ENCODE measurements at places on chromosomes 3 and 15.

DNA sequence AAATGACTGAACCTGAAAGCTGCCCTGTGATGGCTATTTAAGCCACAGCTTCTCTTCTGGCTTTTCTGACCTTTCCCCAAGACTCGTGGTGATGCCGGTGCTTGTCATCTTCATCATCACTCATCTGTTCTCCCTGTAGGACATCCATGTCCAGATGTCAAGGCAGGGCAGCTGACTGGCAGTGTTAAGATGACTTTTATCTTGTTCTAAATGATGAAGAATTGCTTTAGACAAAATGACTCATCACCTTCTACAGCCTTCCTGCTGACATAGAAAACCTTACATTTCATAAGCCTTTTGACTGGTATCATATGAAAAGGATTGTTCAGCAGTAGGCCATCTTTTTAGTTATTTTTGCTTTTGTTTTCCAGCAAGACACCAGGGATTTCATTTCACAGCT is 67.0 kb upstream of the GPR149 start:
- no peak for DNase-seq

DNA sequence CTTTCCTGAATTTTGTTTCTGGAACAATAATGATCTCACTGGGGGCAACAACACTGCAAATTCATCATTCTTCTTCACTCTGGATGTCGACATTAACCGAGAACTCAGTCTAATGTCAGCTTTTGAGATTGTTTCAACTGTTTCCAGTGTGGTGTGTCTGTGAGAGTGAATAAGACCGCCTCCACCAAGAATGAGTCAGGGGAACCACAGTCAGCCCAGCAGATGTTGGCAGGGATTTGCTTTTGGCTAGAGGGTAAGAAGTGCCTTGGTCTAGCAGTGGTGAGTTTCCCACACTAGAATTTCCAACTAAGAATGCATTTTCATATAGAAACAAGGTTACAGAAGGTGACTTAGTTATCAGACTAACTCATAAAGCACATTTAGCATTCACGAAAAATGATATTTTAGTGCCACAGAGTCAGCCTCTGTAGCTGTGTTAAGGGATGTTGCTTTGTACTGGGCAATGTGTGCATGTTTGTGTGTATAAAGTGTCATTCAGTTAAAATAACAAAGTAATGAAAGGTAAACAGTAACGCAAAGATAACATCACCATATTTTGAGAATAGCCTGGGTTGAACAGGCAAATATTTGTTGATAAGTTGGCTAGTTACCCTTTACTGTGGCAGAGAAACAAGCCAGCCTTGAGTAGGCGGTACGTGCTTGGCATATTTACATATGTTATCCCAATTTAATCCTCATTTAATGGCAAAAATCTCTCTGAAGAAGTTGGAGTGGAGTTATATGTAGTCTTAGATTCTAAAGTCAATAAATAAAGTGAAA is 33.8 kb downstream of the DRD3 start:
- no peak for DNase-seq

- no peak for DNase-seq
These were observed 30.6 kb downstream of the TKT start for GRCh38 chr3:53225181-53225580.

DNA sequence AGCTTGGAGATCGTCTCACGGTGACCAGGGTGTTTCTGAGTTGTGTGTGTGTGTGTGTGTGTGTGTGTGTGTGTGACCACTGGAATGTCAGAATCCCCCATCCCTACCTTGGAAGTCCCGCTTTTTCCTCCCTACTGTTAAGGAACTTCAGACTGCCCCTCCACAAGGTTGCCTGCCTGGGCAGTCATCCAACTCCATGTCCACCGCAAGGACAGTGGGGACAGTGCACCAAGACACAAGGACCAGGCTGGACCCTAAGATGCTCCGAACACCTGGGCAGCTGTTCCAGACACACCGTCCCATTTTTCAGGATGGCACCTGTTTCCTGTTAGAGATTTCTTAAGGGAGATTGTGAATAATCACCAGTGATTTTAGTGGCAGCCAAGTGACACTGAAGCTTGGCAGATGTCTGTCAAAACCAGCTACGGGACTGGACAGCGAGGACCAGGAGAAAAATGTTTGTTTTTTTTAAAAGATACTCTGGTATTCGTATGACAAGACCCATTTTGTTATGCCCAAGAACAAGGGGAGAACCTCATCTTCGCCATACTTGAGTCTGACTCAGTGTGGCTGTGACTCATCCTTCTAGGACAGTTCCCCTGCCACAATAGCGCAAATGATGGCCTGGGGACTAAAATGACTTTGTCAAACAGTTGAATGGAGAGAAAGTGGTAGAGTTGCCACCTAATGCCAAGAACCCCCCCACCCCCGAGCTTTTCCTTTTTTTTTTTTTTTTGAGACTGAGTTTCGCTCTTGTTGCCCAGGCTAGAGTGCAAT is 15.5 kb downstream of the PAQR9 start:
- no peak for DNase-seq

DNA sequence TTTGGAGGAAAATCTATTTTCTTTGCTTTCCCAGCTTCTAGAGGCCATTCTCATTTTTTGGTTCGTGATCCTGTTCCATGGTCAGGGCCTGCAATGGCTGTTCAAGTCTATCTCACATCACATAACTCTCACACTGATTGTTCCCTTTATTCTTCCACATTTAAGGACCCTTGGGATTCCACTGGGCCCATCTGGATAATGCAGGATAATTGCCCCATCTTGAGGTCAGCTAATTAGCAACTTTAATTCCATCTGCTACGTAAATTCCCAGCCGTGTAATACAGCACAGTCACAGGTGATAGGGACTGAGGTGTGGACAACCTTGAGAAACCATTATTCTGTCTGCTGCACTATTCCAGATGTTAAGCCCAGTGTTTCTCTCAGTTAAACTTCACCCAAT is 311.6 kb upstream of the CNTN4 start:
- DNase-seq, result no peak

GRCh38 chr3:143160437-143160836 is 40.9 kb downstream of the CHST2 start:
- no peak for DNase-seq

DNA sequence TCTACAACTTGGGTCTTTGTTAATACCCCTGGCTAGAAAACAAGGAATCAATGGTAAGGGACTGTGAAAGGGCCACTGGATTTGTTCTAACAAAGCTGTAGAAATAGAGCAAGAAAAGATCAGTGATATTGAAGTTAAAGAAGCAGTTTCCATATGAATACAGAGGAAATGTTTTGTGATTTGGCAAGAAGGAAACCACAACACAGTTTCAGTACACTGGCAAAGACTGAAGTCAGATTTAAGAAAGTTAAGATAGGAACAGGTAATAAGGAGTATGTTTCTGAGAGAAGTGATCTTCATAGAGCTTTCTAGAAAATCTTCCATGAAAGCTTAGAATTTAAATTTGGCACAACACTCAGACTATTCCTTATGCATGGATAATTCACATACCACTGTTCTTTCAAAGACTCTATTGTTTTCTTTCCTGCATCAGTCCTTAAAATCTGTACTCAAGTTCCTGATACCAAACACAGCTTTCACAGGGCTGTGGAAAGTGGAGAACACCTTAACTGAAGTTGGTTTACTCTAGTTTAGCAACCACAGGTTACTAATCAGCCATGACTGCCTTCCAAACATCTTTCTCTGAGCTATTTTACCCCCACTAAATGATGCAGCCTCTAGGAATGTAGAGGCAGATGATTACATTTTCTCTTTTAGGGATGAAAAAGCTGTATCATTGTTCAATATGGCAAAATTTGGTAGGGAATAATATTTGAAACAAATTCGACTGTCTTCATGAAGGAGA is 32.4 kb upstream of the ALCAM start:
- no peak for DNase-seq

DNA sequence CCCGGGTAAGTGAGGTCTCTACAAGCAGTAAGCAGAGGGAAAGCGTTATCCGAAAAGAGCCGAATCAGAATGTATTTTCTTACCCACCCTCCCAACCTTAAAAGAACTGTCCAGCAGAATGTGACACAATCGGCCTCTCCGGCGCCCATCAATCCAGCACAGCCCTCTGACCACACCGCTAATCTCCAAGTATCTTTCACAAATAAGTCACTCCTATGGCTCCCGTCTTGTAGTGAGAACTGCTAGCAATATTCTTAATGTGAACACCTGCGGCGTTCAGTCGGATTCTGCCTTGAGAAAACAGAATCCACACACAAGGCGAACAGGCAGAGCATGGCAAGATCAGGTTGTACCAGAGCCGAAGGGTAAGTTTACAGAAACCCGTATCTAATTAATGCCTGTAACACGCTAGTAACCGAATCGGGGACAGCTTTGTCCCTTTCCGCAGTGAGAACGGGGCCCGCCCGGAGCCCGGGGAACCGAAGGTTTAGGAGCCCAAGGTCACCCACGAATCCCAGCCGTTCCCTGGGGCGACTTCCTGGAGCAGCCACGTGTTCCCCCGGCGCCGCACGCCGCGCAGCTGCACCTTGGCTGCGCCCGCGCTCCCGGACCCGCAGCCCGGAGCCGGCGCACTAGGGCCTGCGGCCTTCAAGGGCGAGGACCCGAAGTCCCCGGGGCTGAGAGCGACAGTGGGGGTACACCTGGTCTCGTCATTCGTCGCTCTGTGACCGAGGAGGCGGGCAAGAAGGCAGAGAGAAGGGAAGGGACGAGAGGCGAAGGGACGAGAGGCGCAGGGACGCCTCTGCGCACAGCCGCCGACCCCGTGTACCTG is 672 bp downstream of the TFRC start:
- peak; percentile 19 for DNase-seq

DNA sequence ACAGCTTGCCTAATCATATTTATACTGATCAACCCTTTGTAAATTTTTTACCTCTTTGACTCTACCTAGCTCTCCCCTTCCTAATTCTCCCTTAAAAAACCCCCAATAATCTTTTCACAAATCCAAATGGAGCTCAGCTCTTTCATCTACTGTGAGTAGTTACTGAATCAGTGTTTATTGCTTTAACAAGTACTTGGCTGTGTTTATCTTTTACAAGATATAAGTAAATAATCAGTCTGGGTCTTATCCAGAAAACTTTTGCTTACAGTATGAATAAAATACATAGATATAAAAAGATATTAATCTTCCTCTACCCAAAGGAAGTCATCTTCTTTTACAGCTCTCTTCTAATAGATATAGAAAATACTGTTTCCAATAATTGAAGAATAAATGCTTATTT is 366.4 kb downstream of the RAP2B start:
- no peak for DNase-seq

GRCh38 chr3:117706037-117706436 is 996.5 kb downstream of the TUSC7 start:
- DNase-seq, result no peak

DNA sequence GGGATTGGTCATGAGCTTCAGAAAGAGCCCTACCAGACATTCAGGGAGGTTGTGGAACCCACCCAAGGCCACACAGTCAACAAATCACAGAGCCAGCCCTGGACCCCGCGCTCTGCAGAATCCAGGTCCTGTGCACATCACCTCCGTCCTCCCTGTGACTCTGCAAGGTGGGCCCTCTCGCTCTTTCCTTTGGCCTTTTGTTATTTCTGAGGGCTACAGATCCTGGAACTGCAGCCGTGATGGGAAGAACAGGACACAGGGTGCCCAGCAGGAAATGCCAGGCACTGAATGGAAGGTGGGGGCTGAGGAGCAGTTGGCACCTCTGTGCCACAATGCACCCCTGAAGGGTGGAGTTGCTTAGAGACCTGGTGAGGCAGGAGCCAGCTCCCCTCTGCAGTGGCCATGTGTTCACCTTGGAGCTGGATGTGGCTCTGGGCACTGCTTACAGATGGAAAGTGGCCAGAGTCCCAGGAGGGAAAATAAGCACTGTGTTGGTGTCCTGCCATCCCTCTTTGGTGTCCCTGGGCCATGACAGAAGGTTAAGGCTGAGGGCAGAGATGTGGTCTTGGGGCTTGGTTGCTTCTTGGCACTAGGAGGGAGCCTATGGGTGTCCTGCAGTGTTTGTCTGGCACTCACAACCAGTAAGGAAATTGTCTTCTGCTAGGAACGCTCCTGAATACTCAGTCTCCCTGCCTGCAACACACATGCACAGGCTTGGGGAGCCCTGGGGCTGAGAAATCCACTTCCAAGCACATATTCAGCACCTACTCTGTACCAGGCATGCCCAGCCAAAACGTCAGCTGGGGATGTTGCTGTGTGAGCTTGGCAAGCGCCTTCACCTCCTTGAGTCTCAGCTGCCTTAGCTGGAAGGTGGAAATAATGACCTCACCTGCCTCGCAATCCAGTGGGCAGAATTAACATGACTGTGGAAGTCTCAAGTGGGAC is 98.0 kb upstream of the SLC6A6 start:
- DNase-seq, result no peak

- DNase-seq, result no peak
These were observed 18.9 kb downstream of the MUC20 start for GRCh38 chr3:195739561-195740111.

DNA sequence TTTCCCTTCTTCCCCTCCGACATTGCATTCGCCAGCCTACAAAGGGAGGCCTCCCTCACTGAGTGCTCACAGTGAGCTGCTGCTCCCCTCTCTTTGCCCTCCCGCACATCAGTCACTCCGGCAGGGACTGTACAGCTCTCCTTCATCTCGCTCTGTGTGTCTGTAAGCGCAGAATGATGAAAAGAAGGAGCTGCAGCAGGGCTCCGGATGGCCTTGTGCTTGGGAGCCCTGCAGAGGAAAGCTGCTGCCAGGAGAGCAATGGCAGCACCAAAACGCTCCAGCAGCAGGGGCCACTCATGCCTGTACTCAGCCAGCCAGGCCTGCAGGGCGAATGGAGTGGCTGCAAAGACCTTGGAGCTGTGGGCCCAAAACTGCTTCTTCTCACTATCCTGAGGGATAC is 107.0 kb upstream of the NSMCE3 start:
- no peak for DNase-seq

GRCh38 chr3:22474706-22475445 is 723.9 kb upstream of the ZNF385D start:
- DNase-seq, result no peak

DNA sequence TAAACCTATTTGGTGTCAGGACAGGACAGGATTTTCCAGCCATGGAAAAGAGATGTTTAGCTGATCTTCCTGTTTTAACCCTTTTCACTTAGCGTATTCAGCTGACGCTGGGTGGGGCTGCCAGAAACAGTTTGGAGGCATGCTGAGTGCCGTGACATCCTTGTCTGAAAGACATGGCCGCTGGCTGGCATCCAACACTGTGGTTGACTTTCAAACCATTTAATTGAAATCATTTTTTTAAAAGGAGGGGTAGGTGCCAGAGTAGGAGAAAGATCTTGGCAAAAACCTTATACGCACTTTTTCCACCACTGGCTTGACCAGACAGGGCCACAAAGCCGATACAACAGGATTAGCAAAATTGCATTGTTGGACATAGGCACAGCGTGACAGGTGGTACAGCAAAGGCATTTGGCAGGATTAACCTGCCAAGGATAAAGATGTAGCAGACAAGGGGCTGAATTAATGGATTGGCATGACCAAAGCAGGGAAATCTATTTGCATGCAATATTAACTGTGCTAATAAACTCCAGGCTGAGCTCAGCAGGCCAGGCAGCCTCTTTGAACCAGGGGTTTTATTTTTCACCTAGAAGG is 131.8 kb upstream of the TOPAZ1 start:
- DNase-seq, result no peak

GRCh38 chr3:193962986-193963685 is 172.8 kb upstream of the HES1 start:
- no peak for DNase-seq

- no peak for DNase-seq
These were observed 28.8 kb downstream of the CYP8B1 start for GRCh38 chr3:42846685-42847522.
